ENCODE measurements at places on chromosomes 3 and 15. TPM values are rescaled to one million over a fixed set of nuclear protein-coding genes. Genes with fewer than 3 reads are reported as not detected.

DNA sequence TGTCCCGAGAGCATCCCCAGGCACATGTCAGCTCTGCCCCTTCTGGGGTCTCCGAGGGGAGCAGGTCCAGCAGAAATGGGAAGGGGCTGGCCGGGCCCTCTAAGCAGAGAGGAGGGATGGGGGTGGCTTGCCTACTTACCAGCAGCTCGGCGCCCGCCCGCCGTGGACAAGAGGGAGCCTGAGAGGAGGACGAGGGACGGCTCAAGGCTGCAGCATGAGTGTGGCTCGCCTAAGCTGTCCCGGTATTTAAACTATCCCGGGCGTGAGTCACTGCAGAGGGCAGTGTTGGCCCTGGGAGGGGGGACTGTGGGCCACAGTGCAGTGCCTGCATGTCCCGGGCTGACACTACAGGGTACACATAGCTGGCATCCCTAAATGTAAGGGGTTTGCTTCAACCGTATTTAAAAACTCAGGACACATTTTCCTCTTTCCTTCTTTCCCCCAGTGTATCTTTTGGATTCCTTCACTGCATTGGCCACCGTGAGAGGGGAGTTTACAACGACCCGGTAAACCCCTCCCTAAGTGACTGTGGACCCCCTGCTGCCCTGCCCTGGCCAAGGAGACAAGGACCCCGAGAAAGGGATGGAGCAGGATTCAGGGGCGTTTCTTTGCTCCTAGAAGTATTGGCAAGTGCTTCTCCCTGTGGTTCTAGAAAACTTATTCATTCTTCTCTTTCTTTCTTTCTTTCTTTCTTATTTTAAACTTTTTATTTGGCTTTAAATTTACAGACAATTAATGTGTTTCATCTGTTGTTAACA is at the start of gene LRRC15:
Gene LRRC15, minus strand, starts transcription at position 222 of the 758 bp plus-strand sequence. CDS start 8,700 bp downstream, outside the sequence.
- H3K4me3 ChIP-seq = no peak within 1 kb of the TSS
- no peaks in the 10 kb centered on the region for H3K27me3 ChIP-seq
- DNase-seq = no peak
- H3K27ac ChIP-seq = no peak within 1 kb of the TSS
- no peaks in the 10 kb centered on the region for H3K36me3 ChIP-seq

DNA sequence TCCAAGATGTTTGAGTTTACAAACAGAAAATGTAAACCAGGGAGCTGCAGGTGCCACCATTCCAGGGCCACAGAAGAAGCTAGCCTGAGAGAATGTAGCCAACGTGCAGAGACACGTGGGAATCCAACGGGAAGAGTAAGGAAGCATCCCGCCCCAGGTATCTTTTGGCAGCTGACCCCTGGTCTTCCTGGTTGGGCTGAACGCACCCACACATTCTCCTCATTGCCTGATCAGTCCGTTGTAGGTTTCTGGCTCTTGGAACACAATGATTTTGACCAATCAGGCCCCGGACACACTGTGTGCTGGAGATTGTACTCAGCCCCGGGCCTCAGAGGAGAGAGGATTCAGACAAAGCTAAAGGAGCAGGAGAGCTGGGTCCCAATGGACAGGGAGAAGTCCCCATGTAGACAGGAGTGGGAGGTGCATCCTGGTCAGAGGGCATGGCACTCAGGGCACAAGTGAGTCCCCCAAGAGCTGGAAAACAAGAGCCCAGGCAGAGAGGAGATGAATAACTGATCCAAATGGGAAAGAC is 102.3 kb downstream of the TPRA1 start:
- H3K36me3 ChIP-seq = no peaks in the 10 kb centered on the region
- no peak for DNase-seq
- no peaks in the 10 kb centered on the region for H3K4me1 ChIP-seq
- peaks cover 10% of the 10 kb centered on the region for H3K27me3 ChIP-seq
- no peak overlapping the region for H3K4me3 ChIP-seq

GRCh38 chr3:40574050-40574449 is 49.3 kb downstream of the ZNF621 start:
- no peak for DNase-seq
- H3K4me1 ChIP-seq = no peaks in the 10 kb centered on the region
- H3K36me3 ChIP-seq = no peaks in the 10 kb centered on the region
- no peak overlapping the region for H3K4me3 ChIP-seq
- H3K27me3 ChIP-seq = no peaks in the 10 kb centered on the region

GRCh38 chr3:177692304-177692975 is 495.2 kb upstream of the TBL1XR1 start:
- no peak for DNase-seq
- no peaks in the 10 kb centered on the region for H3K4me1 ChIP-seq
- no peaks in the 10 kb centered on the region for H3K27me3 ChIP-seq
- no peak overlapping the region for H3K27ac ChIP-seq

DNA sequence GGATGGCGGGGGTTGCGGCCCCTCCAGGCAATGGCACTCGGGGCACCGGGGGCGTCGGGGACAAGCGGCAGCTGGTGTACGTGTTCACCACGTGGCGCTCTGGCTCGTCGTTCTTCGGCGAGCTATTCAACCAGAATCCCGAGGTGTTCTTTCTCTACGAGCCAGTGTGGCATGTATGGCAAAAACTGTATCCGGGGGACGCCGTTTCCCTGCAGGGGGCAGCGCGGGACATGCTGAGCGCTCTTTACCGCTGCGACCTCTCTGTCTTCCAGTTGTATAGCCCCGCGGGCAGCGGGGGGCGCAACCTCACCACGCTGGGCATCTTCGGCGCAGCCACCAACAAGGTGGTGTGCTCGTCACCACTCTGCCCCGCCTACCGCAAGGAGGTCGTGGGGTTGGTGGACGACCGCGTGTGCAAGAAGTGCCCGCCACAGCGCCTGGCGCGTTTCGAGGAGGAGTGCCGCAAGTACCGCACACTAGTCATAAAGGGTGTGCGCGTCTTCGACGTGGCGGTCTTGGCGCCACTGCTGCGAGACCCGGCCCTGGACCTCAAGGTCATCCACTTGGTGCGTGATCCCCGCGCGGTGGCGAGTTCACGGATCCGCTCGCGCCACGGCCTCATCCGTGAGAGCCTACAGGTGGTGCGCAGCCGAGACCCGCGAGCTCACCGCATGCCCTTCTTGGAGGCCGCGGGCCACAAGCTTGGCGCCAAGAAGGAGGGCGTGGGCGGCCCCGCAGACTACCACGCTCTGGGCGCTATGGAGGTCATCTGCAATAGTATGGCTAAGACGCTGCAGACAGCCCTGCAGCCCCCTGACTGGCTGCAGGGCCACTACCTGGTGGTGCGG is 1.9 kb downstream of the CHST2 start:
- no peak for DNase-seq
- peaks cover 26% of the 10 kb centered on the region for H3K4me1 ChIP-seq
- no peaks in the 10 kb centered on the region for H3K36me3 ChIP-seq
- peak overlapping the region; percentile 71 for H3K4me3 ChIP-seq

Gene SLC9C1
- polyA plus RNA-seq = not detected

DNA sequence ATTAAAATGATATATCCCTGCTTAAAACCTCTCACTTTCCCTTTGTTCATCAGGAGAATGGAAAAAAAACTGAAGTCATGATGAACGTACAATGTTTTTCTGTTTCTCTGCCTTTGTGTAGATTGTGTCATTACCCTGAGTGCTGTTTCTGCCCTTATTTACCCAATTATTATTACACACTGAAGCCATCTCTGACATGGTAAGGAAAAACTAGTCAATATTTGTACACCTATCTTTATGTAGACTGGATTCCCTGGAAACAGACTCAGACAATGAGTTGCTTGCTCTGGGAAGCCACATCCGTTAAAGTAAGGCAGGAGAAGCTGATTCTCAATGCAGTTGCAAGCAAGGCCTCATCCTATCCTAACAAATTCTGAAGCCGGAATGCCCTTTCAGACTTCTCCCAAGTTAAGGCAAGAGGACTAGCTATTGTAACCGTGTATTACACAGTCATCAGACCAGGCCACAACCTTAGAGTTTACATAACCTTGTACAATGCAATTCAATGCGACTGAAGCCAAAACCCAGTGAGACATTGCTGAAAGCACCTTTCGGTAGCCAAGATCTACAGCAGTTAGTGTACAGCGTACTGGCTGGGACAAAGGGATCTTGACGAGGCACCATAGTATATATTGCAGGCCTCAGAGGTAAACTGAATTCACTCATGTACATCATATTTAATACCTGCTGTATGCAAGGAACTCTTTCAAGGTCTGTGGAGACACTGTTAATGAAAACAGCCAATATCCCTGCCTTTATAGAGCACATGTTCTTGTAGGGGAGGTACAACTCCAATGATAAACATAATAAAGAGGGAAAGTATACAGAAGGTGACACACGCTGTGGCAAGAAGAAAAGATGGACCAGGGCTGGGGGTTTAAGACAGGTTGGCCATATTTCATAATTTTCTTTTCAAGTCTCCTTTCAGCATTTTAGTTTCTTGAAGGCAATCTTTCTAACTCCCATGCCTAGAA is 1040.8 kb upstream of the SEMA6D start:
- no peaks in the 10 kb centered on the region for H3K27me3 ChIP-seq
- H3K36me3 ChIP-seq = no peaks in the 10 kb centered on the region
- H3K4me3 ChIP-seq = no peak overlapping the region
- DNase-seq = no peak

GRCh38 chr3:183764847-183765731 is 60.3 kb downstream of the MAP6D1 start:
- no peak for DNase-seq
- no peak overlapping the region for H3K4me3 ChIP-seq
- peaks cover 12% of the 10 kb centered on the region for H3K36me3 ChIP-seq

DNA sequence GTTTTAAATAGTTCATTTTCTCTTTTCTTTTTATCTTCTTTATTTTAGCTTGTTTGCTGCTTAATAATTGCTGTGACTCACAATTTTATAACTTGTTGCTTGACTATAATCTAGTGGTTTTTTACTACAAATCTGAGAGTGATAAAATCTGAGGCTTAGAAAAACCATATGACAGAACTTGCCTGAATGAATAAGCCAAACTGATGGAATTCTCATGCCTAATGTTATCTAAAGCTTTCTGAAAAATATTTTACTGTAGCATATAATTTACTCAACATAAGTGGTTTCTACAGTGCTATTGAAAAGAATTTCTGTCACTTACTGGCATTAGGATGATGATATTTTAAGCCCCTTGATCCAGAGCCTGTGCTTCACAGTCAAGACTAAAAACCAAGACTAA is 175.1 kb downstream of the VGLL3 start:
- no peak overlapping the region for H3K4me3 ChIP-seq
- no peak for DNase-seq
- H3K36me3 ChIP-seq = no peaks in the 10 kb centered on the region
- no peaks in the 10 kb centered on the region for H3K4me1 ChIP-seq
- no peaks in the 10 kb centered on the region for H3K27me3 ChIP-seq

Measured in sigmoid colon (tissue), 7 donors.